ENCODE measurements at places on chromosomes 12 and 14.

GRCh38 chr12:70698345-70698744 lies 61.1 kb upstream of the PTPRB start:
- no peak for DNase-seq

- DNase-seq = no peak
Observed at GRCh38 chr12:23049180-23049579, 424.2 kb downstream of the ETNK1 start.

- no peak for DNase-seq
Observed at GRCh38 chr12:111309584-111309983, 59.3 kb downstream of the PHETA1 start.

DNA sequence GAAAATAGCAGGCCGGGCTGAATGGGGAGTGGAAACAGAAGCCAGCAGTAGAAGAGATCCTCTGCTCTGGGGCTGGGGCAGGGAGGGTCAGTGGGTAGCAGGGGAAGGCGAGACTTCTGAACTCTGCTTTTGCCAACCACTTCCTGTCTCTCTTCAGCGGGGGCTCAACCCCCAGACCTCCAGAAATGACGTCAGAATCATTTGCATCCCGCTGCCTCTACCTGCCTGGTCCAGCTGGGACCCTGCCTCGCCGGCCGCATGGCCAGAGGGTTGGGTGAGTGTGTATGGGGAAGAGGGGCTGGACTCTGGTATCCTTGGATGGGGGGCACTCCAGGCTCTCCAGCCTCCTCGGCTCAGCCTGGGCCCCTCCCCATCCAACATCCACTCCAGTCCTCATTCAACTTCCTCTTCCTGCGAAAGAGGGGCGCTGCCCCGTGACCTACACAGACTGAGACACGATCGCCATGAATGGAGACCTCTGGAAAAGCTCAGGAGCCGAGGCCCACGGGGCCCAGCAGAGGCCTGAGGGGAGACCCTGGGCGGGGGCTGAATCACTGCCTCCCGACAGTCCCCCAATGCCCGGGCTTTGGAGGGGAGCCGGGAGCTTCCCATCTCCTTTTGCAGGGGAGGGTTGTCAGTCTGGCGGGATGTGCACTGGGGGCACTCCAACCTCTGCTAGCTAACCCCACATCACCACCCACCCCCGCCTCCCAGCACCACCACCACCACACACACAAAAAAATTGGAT lies 458 bp upstream of the HOXC4 start:
- DNase-seq = no peak

- DNase-seq = no peak
Observed at GRCh38 chr14:95185767-95186392, 28.6 kb upstream of the DICER1 start.

DNA sequence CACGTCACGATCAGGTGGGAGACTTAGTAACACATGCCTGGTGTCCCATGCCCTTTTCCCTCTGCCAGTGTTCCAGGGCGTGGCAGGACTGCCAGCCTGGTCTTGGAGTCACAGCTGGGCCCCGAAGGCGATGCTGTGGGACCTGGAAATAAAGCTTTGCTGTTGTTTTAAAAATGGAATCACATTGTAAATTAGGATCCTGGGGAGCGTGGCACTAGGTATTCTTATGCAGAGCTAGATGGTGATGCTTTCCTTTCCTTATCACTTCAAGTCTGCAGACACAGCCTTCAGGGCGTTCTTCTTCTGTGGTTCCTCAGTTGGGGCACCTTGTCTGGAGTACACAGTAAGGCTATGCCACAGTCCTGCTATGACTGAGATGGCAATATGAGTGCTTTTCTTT lies 64.6 kb downstream of the BICD1 start:
- DNase-seq = no peak

DNA sequence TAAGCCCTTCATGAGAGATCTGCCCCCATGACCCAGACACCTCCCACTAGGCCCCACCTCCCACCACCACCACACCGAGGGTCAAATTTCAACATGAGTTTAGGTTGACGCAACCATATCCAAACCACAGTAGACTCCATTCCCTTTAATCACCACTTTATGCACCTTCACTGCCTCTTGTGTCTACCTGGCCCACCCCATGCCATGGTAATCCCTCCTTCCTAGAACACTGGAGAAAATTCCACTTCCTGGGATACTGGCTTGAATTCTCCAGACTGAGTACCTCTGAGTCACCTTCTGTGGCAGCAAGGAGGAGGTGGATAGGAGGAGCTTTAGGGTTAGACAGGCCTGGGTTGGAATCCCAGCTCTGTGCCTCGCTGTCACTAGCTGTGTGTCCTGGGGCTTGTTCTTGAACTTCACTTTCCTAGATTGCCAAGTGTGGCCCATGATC lies 26.1 kb upstream of the CIPC start:
- no peak for DNase-seq

GRCh38 chr12:19507823-19508222 lies 68.5 kb downstream of the AEBP2 start:
- DNase-seq = no peak

DNA sequence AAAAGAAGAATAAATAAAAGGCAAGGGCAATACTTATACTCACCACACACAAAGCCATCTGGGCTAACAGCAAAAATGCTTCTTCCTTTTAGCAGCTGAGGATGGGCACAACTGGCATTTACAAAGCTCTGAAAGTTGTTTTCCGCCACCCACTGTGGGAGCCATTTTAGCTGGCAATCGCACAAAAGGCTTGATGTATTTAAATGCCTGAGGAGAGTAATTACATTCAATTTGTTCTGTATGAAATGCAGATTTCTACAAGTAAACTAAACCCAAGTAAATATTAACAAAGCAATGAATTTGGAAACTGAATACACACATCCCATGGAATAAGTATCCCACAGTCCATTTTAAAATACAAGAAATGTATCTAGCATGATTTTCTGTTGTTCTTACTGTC lies 37.5 kb downstream of the LRIG3 start:
- no peak for DNase-seq

DNA sequence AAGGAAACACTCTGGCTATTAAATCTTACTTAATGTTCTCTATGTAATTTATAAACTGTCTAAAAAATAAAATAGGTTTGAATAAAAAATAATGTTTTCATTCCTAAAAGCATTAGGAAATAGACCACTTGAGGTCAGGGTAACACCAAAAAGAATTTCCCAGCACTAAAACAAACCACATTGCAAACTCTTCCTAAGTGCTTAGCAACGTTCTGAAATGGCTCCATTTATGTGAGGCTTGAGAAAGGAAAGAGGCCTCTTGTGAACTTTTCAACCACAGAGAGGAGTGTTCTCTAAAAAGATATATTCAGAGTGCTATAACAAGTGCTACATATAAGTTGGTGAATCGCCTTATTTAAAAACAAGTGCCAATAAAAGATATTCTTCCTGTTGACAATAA lies 42.7 kb downstream of the ALX1 start:
- DNase-seq = no peak

DNA sequence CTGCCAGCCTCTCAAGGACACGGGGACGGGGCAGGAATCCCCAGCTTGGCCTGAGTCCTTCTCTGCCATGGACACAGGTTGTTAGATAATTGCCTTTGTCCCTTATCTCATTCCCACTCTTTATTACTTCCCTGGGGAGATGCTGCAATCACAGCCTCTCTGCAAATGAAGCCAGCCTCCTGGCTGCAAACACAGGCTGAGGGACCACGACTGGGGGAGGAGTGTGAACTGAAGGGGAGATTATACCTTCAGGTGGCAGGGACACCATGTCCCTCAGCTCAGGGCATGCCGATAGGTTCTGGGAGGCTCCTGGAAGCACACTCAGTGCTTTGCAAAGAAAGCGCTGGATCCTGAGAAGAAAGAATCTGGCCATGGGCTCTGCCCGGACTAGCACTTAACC lies 16.1 kb upstream of the CHGA start:
- DNase-seq = peak; percentile 51

- no peak for DNase-seq
Observed at GRCh38 chr14:59688224-59689170, 111.9 kb upstream of the CCDC175 start.

DNA sequence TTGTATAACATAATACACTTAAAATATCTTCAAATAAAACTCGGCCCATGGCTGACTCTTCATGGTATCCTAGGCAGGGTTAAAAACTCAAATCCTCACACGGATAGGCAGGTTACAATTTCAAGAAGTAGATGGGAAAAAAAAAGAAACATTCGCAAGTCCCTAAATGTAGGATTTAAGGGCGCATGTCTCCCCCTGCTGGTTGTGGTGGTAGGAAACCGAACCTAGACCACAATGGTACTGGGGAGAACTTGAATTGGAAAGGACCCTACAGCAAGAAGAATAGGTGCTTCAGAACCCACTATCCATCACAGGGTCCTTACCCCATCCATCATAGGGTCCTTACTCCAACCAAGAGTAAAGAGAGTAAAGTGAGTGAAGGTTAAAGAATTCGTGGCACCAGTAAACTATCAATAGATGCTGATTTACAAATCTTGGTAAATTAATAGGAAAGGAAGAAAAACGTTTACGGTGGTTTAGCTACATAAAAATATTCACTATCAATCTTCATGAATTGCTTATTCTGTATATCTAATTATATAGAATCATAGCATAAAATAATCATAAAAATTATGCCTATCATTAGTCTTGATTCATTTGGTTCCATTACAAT lies 3.3 kb upstream of the CIPC start:
- no peak for DNase-seq

All from NCI-H1436 treated with DMSO at 0.1 percent for 48 hours (cell line).